ENCODE measurements at places on chromosomes 3 and 15.

GRCh38 chr3:156536524-156537316, 18.2 kb downstream of the SSR3 start:
- no peak for ATAC-seq

GRCh38 chr3:144301863-144302262, 330.2 kb downstream of the DIPK2A start:
- no peak for ATAC-seq

- peak; percentile 12 for ATAC-seq
Measured at GRCh38 chr3:100048248-100048647, 66.1 kb downstream of the FILIP1L start.

- no peak for ATAC-seq
Measured at GRCh38 chr3:98972155-98972554, 70.7 kb upstream of the DCBLD2 start.

DNA sequence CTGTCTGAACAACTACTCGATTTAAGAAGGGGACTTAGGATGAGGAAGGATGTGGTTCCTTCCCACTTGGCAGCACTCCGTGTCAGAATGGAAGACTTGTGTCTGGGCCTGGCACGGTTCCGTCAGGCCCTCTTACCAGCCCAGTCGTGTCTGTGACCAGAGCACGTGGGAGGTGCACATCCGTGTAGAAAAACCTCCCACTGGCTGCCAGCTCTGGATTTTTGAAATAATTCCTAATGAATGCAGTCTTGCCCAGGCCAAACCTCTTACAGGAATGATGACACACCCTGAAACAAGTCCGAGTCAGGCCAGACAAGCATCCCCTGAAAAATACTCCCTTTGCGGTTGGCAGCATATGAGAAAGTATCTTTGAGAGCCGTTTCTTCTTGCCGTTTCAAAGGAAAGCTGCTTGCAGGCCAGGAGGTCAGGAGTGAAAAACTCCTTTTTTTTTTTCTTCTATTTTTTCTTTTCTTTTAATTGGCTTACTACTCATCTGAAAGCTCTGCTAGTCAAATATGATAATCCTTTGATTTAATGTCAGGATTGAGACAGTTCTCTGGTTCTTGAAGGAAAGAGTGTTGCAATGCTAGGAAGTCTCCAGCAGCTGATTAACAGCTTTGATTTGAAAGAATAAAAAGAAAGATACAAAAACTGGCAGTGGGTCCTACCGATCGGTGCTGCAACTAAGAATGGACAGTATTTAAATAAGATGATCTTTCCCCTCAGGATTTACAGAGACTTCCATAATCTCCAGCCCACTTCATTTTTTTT, 19.8 kb downstream of the IL1RAP start:
- ATAC-seq, result peak; percentile 91

DNA sequence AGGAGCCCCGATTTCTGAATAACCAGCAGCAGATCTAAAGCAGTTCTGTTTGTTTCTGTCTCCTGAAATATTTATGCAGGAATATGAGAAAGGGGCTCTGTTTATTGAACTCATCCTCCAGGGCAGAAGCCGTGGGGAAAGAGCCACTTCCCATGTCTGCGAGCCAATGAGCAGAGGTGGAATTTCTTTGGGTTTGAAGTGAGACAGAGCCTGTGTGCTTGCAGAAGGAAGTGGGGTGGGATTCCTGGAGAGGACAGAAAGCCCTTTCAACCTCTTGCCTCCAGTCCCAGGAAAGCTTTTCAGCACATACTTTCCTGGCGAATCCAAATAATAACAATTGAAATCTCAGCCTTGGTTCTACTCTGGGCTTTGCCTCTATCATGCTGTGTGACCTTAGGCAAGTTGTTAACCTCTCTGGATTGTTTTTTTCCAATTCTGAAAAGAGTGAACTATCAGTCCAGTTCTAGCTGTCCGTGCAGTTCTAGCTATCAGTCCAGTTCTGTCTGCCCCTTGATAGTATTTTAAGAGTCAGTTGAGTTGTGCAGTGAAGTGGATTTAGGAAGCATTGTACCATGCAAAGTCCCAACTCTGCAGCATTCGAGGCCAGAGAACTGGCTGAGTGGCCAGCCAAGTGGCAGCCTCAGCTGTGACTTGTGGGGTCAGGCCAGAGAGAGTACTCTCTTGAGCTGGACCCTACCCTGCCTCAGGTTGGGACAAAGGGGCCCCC, 15.9 kb downstream of the CORO2B start:
- no peak for ATAC-seq

DNA sequence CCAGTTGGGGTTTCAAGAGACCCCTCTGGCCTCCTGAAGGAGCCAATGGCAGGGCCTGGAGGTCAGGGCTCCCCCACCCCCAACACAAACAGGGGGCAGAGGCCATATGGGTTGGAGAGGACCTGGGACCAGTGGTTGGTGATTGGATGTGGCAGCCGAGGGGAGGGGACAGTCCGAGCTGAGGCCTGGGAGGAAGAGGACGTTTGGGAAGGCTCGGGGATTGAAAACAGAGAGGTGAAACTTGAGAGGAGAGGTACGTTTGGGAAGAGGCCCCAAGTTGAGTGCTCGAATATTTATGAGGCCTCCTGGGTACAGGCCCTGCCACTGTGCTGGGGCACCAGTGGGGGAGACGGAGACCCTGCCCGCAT, 53.7 kb downstream of the DNAJB8 start:
- no peak for ATAC-seq

DNA sequence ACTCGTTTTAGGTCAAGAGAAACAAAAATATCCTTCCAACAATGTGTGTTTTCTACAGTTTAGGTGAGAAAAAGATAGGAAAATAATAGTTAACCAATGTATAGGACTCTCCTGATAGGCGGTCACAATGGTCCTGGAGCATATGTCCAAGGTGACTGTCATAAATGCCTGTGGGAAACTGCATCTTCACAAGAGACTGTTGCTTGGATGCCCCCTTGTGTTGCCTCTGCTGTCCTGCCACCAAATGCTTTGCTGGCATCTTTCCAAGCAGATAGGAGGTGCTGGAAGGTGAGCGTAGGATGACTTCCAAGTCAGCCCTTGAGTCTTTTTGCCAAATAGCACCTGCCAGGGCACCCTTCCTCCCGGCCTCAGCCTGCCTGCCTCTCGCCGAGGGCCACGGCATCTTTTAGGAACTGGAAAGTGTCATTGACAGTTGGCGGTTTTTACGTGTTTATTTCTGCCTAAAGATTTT, 24.1 kb upstream of the SACM1L start:
- peak; percentile 38 for ATAC-seq

- peak; percentile 90 for ATAC-seq
Measured at GRCh38 chr15:64731012-64731804, 44.2 kb downstream of the RBPMS2 start.

GRCh38 chr15:90562669-90563068, 32.9 kb downstream of the CRTC3 start:
- ATAC-seq, result peak; percentile 12

- no peak for ATAC-seq
Measured at GRCh38 chr3:81472600-81473362, 288.7 kb downstream of the GBE1 start.

- no peak for ATAC-seq
Measured at GRCh38 chr3:43521941-43522340, 99.9 kb downstream of the ANO10 start.

GRCh38 chr3:33636125-33636850, 81.8 kb downstream of the CLASP2 start:
- no peak for ATAC-seq

GRCh38 chr3:116770815-116771450, 61.4 kb downstream of the TUSC7 start:
- peak; percentile 67 for ATAC-seq

GRCh38 chr3:131031660-131032059, 5.0 kb downstream of the NEK11 start:
- no peak for ATAC-seq

DNA sequence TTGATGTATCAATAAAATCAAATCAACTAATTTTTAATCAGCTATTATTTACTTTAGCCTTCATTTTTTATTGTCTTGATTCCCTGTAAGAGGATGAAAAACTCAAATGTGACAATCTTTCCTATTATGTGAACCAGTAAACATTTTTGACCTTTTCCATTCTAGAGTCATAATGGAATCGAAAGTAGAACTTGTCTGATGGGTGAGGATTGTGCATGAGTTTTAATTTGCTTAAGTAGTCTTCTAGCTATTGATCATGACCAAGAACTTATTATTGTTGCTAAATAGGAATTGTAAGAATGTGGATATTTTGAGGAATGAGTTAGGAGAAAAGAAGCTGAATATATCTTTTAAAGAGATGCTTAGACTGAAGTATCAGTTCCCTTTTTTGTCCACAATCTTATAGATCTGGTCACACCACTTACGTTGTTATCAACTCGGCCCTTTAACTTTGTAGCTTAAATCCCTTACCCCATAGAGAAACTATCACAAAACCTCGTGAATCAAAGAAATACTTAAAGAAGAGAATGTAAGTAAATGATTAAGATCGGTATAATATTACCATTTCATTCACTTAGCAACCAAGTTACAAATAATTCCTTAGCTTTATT, 147.3 kb downstream of the TP63 start:
- no peak for ATAC-seq

DNA sequence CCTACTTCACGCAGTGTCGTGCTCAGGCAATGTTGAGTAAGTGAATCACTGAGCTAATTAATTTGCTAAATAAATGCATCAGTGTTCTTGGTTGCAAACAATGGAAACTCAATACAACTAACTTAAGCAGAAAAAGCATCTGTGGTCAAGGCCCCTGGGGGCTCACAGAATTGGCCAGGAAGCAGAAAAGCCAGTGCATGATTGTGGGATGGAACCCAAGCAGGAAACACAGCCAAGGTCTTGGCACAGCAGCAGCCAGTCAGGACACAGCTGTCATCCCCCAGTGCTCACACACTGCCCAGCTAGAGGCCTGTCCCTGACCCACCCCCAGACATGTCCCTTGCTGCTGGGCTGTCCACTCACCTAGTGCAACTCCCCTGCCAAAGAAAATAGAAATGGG, 85.9 kb downstream of the AQP9 start:
- ATAC-seq, result peak; percentile 28

- no peak for ATAC-seq
Measured at GRCh38 chr3:178001670-178002101, 534.5 kb upstream of the KCNMB2 start.

DNA sequence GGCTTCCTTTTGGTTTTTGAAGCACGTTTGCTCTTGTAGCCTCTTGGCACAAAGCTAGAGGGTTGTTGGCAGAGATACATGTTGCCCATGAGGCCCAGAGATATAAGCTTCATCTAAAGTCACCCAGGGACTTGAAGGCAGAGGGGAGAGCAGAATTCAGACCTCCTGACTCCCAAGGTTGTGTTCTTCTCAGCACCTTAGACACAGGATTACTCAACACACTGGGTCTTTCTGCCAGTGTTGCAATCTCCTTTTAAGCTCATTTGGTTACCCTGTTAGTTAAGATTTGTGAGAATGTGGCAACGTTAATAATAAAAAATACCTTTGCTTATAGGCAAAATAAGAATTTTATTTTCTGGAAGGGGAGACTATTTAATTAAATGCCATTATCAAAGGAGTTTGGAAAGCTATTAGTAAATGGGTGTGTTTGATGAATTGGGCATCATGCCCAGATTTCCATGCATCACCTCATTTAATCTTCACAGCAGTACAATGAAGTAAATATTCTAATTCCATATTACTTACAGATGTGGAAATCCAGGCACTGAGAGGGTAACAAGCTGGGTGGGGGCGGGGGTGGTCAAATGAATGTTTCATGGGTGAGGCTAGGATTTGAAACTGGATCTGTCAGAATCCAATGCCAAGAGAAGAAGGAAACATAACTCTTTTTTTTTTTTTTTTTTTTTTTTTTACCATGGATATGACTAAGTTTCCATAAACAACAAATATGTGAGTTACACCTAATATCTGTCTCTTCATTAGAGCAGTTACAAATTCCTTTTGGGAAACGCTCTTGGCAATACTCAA, 183.3 kb downstream of the NR1D2 start:
- ATAC-seq, result peak; percentile 87

GRCh38 chr3:64141476-64141875, 83.8 kb downstream of the PRICKLE2 start:
- peak; percentile 79 for ATAC-seq

DNA sequence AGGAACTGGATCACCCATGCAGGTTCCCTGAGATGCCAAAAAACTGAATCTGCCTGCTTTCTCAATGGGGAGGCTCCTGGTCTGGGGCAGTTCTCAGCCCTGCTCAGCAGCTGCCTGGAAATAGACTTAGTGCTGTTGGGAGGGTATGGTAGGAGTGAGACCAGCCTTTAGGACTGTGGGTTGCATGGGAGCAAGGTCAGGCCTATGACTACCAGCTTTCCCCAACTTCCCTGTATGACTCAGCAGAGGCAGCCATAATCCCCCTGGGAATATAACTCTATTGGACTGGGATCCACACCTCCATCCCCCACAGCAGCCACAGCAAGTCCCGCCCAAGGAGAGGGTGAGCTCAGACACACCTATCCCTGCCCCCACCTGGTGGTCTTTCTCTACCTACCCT, 87.0 kb downstream of the CFAP44 start:
- no peak for ATAC-seq

DNA sequence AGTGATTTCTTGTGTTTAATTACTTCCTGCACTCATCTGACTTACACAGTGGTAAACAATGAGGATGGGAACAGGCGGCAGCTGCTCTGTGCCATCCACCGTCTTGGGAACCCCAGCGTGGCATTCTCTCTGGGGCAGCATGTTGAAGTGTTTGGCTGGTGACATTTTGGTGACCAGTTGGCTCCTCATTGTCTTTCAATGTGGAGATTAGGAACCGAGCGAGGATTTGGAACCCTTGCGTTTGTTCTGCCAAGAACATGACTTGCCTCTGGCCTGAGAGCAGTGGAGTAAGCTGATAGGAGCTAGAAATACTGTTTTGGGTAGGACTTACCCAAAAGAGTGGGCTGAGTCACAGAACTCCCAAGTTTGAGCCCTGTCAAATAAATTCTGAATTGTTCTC, 88.8 kb downstream of the IGF1R start:
- ATAC-seq, result no peak

DNA sequence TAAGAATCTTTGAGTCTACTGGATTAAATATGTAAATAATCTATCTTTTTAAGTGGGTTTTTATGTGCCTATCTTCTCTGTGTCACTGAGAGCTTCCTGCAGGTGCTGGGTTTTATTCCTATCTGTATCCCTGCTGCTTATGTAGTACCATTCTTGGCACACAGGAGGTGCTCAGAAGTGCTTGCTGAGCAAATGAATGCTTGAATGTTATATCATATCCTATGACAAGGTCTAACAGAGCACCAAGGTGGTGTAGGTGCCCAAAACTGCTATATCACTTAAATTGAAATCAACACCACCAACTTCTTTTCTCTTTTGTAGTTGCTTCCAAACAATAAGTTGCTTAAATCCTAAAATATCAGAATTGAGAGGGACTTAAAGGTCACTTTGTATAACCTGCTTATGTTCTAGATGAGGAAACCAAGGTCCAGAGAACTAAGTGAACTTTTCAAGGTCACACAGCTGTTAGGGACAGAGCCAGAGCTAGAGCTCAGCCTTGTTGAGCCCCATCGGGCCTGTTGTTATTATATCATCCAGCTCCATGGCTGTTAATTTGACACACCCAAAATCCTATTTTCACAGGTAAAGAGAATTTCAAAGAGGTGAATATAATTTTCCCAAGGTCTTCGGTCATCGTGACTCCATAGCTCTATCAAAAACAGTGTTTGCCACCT, 46.0 kb downstream of the CCNL1 start:
- no peak for ATAC-seq

Measured in esophagus mucosa (tissue), 1 donor.